ENCODE measurements at places on chromosomes 16 and 17.

- DNase-seq: no peak
Measured at GRCh38 chr16:2277466-2278271, 9.7 kb upstream of the RNPS1 start.

DNA sequence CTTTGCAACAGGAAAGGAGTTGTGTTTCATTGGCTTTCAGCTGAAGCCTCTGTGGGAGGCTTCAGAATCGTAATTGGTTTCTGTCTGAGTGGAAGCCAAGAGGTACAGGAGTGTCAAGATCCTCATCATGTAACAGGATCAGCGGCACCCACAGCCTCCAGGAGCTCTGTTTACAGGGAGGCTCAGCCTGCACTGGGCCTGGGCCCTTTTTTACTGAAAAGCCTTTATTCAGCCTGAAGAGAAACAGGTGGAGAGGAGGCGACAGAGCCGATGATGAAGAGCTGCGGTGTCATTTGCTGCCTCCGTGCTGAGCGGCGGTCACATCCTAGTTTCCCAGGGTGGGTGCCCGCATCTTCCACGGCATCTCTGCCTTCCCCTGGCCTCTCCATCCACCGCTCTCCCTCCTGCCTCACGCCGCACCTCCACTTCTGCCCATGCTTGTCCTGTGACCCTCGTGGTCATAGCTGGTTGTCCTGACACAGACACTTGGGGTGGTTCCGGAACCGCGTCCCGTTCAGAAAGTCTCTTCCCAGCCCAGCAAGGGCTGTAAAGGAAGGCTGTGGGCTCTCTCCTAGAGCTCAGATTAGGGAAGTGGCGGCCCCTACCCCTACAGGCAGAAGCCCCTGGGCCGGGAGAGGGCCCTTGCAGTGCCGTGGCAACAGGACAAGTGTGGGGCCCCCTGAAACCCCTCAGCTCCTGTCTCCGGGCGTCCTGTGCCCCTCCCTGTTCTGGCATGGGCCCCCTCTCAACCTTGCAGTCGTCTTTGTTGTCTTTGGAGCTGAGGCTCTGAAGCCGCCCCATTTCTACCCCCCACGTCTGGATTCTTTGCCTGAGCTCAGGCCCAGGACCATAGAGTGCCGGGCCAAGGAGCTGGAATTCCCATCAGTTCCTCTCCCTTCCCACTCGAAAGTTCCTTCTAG lies 53.9 kb upstream of the CHMP6 start:
- DNase-seq: no peak

GRCh38 chr16:9898555-9898954 lies 283.7 kb downstream of the GRIN2A start:
- no peak for DNase-seq

DNA sequence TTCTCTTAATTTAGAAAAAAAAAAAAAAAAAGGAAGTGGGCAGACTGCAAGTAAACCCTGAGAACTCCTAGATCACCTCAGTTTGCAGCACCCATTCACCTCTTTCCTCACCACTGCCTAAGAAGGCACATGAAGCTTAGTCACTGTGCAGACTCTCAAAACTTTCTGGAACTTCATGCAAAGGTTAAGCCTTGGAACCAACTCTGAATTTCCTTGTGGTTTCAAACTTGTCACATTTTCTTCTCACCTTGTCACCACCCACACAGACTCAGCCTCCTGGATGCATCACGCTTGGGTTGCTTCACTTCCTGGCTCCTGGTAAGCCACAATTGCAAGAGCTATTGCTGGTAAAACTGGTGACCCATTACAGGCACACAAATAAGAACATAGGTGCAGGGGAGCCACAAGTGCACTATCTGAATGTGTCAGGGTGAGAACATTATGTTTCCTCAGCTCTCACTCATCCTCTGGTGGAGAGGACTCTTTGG lies 15.0 kb upstream of the CPD start:
- peak; percentile 59 for DNase-seq

DNA sequence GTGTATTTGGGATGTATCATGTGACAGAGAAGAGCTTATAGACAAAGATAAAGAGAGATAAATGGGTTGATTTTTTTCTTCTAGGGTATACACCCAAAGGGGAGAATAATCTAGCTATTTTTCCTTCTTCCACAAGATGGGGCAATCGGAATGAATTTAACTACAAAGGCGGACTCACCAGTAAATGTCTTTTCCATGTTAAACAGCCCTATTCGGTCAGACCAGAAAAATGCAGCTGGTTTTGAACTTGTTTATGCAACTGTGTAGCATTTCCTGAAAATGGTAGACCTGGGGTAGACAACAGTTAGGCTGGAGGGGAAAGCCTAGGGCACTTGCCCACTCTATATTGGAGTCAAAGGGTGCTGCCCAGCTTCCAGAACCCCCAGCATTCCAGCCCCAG lies 477.1 kb downstream of the TOX3 start:
- DNase-seq: no peak

GRCh38 chr16:84354306-84354705 lies 14.0 kb upstream of the ATP2C2 start:
- no peak for DNase-seq

GRCh38 chr17:28734712-28735241 lies 6.2 kb downstream of the NEK8 start:
- no peak for DNase-seq

DNA sequence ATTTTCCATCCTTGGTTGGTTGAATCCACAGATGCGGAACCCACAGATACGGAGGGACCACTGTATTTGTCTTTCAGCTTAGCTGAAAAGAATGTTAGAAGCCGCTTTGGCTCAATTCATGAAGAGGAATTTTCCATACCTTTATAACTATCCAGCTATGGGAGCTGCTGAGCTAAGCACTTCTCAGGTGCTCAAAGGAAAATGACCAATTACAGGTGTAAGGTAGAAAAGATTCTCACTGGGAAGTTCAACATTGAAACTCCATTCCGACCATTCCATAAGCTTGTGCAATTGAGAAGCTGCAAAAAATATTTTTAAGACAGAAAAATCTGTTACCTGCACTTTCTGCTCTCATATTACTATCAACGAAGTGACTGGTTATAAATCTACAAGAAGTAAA lies 2.7 kb downstream of the AHSP start:
- DNase-seq: no peak

DNA sequence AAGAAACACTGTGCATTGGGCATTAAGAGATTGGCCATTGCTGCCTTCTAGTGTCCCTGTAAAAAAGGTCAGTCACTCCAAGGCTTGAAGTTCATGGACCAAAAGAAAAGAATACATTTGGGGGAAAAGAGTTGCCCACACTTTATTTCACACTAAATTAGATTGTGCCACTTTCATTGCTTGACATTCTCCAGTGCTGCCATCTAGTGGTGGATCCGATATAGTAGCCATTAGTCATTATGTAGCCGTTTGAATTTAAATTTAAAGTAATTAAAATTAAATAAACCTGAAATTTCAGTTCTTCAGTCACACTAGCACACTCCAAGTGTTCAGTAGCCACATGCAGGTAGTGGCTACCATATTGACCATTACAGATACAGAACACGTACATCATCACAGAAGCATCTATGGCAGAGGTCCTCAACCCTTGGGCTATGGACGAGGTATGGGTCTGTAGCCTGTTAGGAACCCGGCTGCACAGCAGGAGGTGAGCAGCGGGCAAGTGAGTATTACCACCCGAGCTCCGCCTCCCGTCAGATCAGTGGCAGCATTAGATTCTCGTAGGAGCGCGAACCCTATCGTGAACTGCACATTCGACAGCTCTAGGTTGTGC lies 21.9 kb upstream of the CDH5 start:
- DNase-seq: peak; percentile 20

GRCh38 chr17:7523033-7523432 lies 25.8 kb upstream of the TNFSF12 start:
- DNase-seq: peak; percentile 51

DNA sequence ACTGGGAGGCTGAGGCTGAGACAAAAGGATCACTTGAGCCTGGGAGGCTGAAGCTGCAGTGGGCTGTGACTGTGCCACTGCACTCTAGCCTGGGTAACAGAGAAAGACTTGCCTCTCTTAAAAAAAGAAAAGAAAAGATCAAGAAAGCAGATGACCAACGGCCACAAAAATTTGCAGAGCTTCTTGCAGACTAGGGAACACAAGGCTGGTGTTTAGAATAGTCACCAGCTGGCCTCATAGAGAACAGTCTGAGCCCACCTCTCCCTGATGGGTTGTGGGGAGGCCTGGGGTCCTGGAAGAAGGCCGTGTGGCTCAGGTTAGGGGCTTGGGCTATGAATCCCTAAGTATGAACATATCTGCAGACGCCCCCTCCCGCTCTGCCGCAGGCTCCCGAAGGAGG lies 73.7 kb upstream of the MED9 start:
- DNase-seq: no peak

DNA sequence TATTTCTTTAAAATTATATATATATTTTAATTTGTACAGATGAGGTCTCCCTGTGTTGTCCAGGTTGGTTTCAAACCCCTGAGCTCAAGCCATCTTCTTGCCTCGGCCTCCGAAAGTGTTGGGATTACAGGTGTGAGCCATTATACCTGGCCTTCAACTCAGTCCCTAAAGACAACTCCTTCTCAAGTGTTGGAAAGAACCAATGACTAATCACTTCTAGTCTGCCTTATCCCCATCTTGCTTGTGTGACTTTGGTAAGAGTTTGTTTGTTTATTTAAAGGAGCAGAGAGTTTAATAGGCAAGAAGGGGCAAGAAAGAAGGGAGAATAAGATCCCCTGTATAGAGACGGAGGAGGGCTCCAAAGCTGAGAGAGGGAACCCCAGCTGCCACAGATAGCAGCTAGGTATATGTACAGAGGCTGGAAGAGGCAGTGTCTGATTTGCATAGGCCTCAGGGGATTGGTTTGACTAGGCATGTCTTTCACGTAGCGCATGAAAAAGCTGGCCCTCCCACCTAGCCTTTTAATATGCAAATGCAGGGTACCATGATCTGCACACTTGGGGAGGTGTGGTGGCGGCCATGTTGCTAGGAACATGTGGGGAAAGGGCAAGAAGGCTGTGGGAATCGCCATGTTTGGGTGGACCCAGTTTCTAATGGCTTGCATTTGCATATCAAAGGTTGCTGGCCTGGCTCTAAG lies 21.5 kb downstream of the ABCC1 start:
- DNase-seq: no peak

DNA sequence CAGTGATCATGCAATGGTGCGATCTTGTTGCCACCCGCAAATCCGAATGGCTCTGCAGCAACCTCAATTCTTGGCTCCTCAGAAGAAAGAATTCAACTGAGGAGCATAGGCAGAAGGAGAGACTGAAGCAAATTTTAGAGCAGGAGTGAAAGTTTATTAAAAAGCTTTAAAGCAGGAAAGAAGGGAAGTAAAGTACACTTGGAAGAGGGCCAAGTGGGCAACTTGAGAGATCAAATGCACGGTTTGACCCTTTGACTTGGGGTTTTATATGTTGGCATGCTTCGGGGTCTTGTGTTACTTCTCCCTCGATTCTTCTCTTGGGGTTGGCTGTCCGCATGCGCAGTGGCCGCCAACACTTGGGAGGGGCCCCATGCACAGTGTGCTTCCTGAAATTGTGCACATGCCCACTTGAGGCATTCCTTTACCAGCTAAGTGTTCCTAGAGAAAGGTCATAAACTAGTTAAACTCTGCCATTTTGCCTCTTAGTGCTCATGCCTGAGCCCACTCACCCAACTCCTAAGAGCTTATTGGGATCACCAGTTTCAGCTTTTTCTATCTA lies 36.7 kb downstream of the ZNRF1 start:
- no peak for DNase-seq

- DNase-seq: no peak
Measured at GRCh38 chr16:83418565-83418964, 389.2 kb upstream of the HSBP1 start.

DNA sequence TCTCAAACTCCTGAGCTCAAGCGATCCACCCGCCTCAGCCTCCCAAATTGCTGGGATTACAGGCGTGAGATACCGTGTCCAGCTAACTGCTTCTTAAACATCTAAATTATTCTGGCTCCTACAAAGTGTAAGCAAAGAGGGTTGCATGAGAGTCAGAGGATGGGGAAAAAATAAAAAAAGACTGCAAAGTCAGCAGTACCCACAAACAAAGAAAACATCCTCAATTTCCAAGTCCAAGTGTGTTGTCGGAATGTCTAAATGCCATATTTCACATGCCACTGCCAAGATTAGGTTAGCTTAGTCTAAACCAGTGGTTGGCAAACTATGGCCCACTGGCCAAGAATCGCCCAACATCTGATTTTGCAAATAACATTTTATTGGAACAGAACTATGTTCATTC lies 13.0 kb upstream of the PHLPP2 start:
- no peak for DNase-seq

GRCh38 chr17:43315858-43316521 lies 82.2 kb upstream of the RNU2-1 start:
- DNase-seq: no peak

DNA sequence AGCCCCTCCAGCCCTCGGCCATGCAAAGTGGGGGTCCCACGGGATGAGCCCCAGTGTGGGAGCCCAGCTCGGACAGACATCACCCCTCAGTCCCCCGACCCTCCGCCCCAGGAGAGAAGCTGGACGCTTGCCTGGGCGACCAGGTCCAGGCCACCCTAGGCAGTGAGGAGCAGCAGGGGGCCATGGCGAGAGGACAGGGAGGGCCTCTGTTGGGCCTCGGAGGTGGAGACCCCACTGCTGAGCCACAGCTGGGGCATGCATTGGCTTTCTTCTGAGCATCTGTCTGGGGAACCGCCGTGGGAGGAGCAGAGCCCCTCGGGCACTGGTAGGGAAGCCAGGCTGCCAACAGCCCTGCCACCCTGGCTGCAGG lies 13.0 kb downstream of the ACTG1 start:
- DNase-seq: no peak

GRCh38 chr16:55508941-55509931 lies at the start of gene LPCAT2:
LPCAT2 (plus strand) TSS chr16:55509072; CDS start chr16:55509182, 110 bp downstream.
- no peak for DNase-seq

DNA sequence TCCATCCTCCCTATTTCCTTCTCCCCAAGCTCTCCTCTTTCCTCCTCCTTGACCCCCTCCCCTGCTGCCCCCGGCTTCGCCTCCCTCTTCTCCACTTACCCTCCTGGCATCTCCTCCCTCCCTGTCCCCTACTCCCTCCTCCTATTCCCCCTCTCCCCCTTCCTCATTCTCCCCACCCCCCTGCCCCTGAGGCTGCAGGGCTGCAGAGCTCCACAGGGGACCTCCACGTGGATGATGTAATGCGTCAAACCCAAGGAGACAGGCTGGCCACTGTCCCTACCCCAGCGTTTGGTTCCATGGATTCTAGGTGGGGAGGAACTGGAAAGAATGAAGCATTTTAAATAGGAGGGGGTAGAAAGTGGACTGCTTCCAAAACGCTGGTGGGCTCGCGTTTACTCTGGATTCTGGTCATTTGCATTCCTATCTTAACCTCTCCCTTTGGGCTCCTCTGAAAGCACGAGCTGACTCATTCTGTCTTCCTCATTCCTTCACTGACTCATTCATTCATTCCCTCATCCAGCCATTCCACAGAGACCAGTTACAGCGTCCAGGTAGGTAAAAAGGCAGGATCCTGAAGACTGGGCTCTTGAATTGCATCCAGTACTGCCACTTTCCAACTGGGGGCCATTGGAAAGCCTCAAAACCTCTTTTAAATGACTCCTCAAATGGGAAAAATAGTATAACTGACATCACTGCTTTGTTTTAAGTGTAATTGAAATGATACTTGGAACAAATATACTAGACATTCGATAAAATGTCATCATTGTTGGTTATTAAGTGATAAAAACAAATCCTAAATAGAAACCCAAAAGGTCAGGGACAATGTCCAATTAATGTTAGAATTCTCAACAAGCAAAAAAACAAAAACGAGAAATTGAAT lies 943 bp upstream of the COTL1 start:
- DNase-seq: no peak

- no peak for DNase-seq
Measured at GRCh38 chr16:55341681-55342080, 17.7 kb downstream of the IRX6 start.

GRCh38 chr17:48095611-48096010 lies 5.7 kb downstream of the CBX1 start:
- DNase-seq: no peak

All from activated CD4-positive, alpha-beta T cell treated with anti-CD3 and anti-CD28 coated beads, Interleukin-2, amount 50 U/mL, for 1 hour (primary cell).